ENCODE measurements at places on chromosomes 11 and 22.

- no peak for DNase-seq
Measured at GRCh38 chr11:65170058-65170534, at the start of gene SPDYC. SPDYC (plus strand) TSS chr11:65170233; CDS start chr11:65171358, 1,125 bp downstream.

GRCh38 chr22:46355369-46355995 is 20.0 kb downstream of the TRMU start:
- DNase-seq: peak; percentile 59

GRCh38 chr22:45334068-45334467 is 24.3 kb downstream of the FAM118A start:
- DNase-seq: no peak

DNA sequence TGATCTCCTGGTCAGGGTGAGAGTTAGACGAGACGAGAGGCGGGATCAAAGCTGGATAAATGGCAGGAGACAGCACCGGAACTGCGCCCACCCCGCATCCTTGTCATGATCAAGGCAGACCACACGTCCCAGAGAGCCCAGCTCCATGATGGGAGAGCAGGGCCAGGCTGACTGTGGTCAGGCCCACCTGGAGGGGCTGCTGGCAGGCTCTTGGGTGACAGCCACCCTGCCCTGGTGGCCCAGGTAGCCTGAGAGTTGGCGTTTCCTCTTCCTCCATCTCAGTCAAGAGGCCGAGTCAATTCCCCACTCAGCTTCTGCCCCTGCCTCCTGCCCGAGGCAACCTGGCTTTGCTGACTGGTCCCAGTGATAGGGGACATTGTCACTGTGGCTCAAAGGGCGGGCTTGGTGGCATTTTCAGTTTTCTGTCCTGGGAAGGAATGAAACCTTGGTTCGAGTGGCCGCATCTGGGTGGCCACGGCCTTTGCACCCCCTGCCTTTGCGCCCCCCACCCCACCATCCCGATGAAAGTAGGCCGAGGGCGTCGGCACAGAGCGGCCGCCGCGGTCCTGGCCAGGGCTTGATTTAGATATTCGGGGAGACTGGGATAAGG is 60.8 kb upstream of the PPARA start:
- no peak for DNase-seq

- no peak for DNase-seq
Measured at GRCh38 chr11:103806130-103806895, 230.1 kb upstream of the DDI1 start.

DNA sequence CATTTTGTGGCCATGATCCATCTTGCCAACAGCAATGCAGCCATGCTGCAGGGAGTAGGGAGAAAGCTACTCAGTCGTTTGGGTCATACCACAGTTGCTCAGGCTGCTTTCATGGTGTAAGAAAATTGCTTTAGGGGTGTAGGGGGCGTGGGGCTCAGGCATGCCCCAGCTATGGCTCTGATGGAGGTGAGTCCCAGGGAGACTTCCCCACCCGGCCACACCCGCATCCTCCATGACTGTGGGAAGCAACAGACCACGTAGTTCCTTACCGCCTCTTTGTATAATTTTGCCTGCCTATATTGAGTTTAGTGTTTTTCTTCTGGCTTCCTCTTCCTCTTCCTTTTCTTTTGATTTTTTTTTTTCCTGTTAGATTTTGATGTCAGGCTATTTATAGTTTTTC is 58.8 kb downstream of the SPECC1L start:
- DNase-seq: peak; percentile 18

GRCh38 chr11:105000797-105001196 is 22.2 kb downstream of the CASP5 start:
- DNase-seq: peak; percentile 63

DNA sequence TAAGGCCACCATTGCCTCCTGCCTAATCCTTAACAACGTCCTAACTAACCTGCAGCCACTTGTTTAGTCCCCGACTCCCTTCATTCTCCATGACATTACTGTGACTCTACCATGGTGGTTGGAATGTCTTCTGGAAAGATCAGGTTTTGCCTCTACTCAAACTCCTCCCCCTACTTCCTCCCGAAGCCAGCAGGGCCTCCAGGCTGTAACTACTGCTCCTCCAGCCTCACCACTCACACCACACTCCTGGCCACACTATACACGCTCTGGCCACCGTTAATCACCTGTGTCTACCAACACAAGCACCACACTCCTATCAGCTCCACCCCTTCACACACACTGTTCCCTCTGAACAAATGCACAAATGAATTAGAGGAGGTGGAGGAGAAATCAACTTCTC is 69.2 kb downstream of the PACSIN2 start:
- peak; percentile 50 for DNase-seq

DNA sequence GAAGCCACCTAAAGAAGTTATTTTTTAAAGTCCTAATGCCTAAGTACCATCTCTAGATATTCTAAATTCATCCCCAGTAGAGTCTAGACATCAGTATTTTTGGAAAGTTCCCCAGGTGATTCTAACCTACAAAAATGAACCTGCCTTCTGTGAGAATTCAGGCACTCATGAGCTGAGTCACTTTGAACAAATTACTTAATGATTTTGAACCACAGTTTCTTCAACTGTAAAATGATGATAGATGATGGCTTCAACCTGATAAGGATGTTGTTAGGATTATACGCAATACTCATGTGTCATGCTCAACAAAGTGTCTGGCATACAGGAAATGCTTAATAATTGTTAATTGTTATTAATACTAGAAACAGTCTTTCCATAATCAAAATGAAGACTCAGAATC is 82.8 kb upstream of the OR5AK2 start:
- DNase-seq: no peak

GRCh38 chr11:128367573-128367972 is 219.8 kb downstream of the ETS1 start:
- DNase-seq: no peak

- DNase-seq: no peak
Measured at GRCh38 chr22:30332551-30332950, 5.8 kb upstream of the TBC1D10A start.

DNA sequence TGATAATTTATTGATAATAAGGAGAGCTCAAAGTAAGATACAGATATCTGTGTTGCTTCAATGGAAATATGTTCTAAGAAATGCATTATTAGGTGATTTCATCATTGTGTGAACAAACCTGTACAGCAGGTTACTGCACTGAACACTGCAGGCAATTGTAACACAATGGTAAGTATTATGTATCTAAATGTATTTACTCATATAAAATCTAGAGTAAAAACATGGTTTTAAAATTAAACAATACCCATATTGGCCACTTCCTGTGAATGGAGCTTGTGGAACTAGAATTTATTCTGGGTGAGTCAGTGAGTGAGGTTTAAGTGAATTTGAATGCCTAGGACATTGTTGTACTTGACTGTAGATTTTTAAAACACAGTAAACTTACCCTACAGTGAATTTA is 722.9 kb upstream of the RAG2 start:
- no peak for DNase-seq

GRCh38 chr11:75445315-75445953 is 12.4 kb upstream of the KLHL35 start:
- DNase-seq: peak; percentile 66

GRCh38 chr22:49916831-49917230 is 1.4 kb downstream of the ALG12 start:
- no peak for DNase-seq

DNA sequence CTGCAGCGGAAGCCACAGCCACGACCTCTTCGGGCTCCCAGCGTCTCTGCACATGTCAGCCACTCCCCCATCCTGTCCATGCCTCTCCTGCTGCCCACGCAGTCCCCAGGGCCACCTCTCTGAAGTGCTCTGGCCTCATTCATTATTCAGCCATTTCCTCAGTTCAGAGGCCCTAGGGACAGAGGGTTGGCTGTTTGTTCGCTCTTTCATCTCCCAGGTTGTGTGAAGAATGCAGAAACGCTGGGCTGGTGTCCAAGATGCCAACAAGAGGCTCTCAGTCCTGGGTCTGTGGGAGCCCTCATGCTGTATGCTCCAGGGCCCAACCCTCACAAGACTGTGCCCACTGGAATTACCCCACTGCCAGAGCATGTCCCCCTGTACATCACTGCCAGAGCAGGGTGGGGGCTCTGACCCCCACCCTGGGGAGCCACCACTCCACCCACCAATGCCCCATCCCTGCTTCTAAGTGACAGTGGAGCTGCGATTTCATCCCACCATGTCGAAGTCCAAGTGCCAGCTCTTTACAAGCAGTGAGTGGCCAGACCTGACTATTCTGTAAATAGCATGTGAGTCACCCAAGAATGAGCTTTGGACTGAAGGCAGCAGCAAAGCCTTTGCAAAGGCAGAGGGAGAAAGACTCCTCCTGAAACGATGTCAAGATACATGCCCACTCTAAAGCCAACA is 209.6 kb downstream of the BUD13 start:
- DNase-seq: no peak

- no peak for DNase-seq
Measured at GRCh38 chr22:26990503-26991189, 333.3 kb downstream of the MIAT start.

GRCh38 chr11:68141246-68142027 is 20.2 kb upstream of the CHKA start:
- DNase-seq: no peak

DNA sequence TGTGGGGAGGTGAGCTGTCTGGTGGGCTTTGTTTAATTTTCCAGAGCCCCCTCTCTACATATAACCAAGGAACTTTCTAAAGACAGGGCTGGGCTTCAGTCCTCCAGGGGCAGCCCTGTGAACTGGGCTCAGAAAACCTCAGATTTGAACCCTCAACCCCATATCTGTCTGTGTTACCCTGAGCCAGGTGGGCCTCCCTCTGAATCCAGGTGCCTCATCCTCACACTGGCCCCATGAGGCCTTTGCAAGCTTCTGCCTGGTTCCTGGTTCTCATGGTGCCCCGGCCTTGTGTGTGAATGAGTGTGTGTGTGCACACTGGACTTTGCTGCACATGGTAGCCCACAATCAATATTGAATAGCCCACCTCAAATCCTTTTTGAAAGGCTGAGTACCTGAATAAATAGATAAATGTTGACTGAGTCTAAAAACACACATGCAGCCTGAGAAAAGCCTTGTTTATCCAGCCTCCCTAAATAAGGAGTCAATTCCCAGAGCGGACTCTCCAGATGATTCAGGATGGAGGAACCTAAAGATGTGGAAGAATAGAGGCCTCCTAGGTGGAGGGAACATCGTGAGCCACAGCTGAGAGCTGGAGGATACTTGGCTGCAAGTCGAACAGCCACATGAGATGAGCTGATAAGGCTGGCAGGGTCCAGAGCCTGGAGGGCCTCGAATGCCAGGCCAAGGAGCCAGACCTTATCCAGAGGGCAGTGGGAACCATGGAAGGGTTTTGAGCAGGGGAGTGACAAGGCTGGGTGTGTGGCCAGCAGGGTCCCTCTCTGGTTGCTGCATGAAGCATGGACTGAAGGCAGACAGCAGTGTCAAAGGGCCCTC is 28.1 kb upstream of the P2RY2 start:
- DNase-seq: no peak

DNA sequence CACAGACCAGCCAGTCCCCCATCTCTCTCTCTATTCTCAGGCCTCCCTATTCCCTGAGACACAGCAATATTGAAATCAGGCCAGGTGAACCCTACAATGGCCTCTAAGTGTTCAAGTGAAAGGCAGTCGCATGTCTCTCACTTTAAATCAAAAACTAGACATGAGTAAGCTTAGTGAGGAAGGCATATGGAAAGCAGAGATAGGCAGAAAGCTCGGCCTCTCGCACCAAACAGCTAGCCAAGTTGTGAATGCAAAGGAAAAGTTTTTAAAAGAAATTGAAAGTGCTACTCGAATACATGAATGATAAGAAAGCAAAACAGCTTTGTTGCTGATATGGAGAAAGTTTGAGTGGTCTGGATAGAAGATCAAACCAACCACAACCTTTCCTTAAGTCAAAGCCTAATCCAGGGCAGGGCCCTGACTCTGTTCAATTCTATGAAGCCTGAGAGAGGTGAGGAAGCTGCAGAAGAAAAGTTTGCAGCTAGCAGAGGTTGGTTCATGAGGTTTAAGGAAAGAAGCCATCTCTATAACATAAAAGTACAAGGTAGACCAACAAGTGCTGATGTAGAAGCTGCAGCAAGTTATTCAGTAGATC is 19.8 kb upstream of the MPZL2 start:
- DNase-seq: no peak

- DNase-seq: no peak
Measured at GRCh38 chr11:34976496-34977088, 60.2 kb downstream of the PDHX start.

GRCh38 chr11:71298761-71299181 is 46.4 kb upstream of the SHANK2 start:
- no peak for DNase-seq

DNA sequence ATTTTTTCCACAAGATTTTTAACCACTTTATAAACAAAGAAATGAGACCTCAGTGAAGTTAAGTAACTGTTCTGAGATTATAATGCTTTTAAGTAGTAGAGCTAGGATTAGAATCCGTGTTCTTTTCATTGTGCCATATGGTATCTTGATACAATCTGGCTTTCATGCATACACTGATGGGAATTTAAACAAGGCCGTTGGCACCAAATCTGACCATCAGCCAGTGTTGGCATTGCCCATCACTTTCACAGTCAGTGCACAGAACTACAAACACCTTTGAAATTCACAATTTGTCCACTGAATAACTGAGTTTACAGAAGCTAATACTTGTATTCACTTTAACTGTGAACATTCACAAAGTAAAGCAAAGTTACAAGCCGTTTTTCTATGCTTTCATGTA is 1228.0 kb downstream of the TBC1D22A start:
- no peak for DNase-seq

GRCh38 chr22:17272511-17272991 is 53.3 kb upstream of the ADA2 start:
- DNase-seq: no peak

- DNase-seq: no peak
Measured at GRCh38 chr11:128492903-128493569, 94.3 kb downstream of the ETS1 start.

DNA sequence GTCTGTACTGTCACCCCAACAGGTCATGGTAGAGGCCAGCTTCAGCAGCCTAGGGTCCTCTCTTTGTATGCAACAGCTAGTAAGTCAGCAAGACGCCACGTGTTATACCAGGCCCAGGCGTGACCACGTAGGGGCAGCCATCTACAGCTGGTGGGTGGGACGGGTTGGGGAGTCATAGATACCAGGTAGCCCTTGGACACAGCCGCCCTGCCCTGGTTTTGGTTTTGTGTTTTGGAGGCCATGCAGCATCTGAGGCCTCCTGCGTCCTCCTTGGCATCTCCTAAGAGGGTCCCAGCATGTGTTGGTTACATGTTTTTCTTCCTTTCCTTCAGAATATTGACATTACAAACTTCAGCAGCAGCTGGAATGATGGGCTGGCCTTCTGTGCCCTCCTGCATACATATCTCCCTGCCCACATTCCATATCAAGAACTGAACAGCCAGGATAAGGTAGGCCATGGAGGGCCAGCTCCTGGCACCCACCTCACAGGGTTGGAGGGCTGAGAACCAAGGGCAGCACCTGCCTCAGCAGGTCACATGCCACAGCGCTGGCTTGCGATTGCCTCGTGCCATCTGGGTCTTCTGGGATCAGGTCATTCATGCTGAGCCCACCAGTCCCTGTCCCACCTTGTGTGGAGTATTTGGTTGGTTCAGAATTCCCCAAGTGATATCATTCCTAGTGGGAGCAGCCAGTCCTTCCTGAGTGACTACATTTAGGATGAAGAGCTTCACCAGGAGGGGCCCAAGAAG is 16.0 kb upstream of the ADORA2A start:
- no peak for DNase-seq
